ENCODE measurements at places on chromosomes 7 and 10. TPM values are rescaled to one million over a fixed set of nuclear protein-coding genes. Genes with fewer than 3 reads are reported as not detected.

Gene LSM5
- total RNA-seq, result 6.4 TPM

Gene ZP3
- total RNA-seq, result 3.0 TPM

Gene SYT15
- 0.17 TPM for total RNA-seq

Gene BAIAP2L1
- total RNA-seq, result 4.2 TPM

Gene EVX1
- total RNA-seq, result not detected

Gene TEX47
- total RNA-seq, result not detected

Gene CPA2
- total RNA-seq, result not detected

Gene NPC1L1
- total RNA-seq, result 0.07 TPM

Gene TMEM176B
- total RNA-seq, result not detected

Gene PON3
- 0.13 TPM for total RNA-seq

Gene KCND2
- total RNA-seq, result 4.9 TPM

Gene HECW1
- total RNA-seq, result 0.26 TPM

Gene AMPH
- 0.13 TPM for total RNA-seq
